ENCODE measurements at places on chromosomes 6 and 20. TPM values are rescaled to one million over a fixed set of nuclear protein-coding genes. Genes with fewer than 3 reads are reported as not detected.
A peak's percentile ranks its signal among the peaks of the same experiment; 100 is the strongest.

DNA sequence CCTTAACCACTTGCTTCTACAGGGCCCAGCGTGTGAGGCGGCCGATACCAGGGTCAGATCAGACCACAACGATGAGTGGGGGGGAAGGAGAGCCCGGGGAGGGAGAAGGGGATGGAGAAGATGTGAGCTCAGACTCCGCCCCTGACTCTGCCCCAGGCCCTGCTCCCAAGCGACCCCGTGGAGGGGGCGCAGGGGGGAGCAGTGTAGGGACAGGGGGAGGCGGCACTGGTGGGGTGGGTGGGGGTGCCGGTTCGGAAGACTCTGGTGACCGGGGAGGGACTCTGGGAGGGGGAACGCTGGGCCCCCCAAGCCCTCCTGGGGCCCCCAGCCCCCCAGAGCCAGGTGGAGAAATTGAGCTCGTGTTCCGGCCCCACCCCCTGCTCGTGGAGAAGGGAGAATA lies 2.8 kb downstream of the RING1 start:
- H3K4me3 ChIP-seq, result no peak overlapping the region
- no peaks in the 10 kb centered on the region for H3K27me3 ChIP-seq
- H3K4me1 ChIP-seq, result peaks cover 55% of the 10 kb centered on the region
- peaks cover 28% of the 10 kb centered on the region for H3K36me3 ChIP-seq
- DNase-seq, result no peak

DNA sequence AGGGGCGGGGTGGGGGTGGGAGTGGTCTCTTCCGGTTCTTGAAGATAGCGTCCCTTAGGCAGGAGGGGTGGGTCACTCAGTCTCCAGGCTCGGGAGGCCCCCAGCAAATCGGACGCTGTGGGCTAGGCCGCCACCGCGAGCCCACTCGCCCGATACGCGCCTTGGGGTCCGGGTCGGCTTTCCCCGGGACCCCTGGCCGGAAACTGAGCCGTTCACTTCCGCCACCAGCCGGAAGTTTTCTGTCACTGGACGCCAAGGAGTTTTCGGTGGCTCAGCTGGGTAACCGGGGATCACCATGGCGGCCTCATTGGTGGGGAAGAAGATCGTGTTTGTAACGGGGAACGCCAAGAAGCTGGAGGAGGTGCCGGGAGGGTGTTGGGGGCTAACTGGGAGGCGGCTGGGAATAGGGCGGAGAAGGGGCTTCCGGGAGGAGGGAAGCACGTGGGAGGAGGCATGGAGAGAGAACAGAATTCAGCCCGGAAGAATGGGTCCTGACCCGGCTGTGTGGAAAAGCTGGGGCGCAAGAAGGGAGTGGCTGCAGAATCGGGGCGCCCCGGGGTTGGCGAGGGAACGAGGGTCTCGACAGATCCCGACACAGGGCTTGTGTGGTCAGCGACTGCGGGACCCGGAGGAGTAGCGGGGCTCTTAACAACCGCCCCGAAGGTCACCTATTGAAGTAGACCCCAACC lies at the start of gene ITPA:
Gene ITPA, plus strand, starts transcription at position 242 of the 689 bp plus-strand sequence. Its CDS starts 54 bp downstream, at position 296.
- peaks cover 24% of the 10 kb centered on the region for H3K4me1 ChIP-seq
- peak within 1 kb of the TSS; percentile 86 for H3K4me3 ChIP-seq
- H3K27ac ChIP-seq, result peak within 1 kb of the TSS; percentile 81
- no peak for DNase-seq
- no peaks in the 10 kb centered on the region for H3K27me3 ChIP-seq

DNA sequence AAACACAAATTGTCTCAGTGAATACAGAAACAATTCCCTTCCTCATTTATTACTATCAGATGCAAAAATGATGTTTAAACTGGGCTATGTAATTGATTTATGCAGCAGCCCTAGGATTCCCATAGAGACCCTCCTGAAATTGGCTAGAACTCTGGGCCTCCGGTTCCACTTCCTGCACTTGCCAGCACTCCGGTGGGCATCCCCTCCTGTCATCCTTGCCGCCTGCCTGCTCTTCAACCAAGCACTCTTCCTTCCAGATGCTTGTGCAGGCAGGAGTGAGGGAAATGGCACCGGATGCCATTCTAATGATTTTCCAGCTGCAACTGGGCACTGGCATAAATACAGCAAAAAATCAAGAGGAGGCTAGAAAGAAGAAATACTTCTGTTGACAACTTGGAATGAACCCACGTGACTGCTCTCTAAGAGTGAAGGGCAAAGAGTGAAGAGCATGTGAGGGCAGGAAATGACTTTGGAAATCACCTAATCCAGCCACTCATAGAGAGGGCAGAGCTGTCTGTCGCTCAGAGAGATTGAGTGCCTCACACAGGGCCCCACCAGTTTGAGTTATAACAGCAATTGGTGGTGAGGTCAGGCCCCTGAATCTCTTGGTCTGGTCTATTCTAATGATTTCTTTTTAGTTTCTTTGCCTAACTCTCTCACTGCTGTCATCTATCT lies 3.7 kb upstream of the NEDD9 start:
- peaks cover 29% of the 10 kb centered on the region for H3K4me1 ChIP-seq
- no peak overlapping the region for H3K27ac ChIP-seq
- H3K27me3 ChIP-seq, result no peaks in the 10 kb centered on the region
- H3K4me3 ChIP-seq, result no peak overlapping the region
- no peak for DNase-seq

- no peaks in the 10 kb centered on the region for H3K4me1 ChIP-seq
- no peak overlapping the region for H3K27ac ChIP-seq
- H3K4me3 ChIP-seq, result no peak overlapping the region
- no peak for DNase-seq
Measured at GRCh38 chr20:47455133-47456040, 46.3 kb upstream of the NCOA3 start.

The DDO gene
- total RNA-seq, result 1.5 TPM

DNA sequence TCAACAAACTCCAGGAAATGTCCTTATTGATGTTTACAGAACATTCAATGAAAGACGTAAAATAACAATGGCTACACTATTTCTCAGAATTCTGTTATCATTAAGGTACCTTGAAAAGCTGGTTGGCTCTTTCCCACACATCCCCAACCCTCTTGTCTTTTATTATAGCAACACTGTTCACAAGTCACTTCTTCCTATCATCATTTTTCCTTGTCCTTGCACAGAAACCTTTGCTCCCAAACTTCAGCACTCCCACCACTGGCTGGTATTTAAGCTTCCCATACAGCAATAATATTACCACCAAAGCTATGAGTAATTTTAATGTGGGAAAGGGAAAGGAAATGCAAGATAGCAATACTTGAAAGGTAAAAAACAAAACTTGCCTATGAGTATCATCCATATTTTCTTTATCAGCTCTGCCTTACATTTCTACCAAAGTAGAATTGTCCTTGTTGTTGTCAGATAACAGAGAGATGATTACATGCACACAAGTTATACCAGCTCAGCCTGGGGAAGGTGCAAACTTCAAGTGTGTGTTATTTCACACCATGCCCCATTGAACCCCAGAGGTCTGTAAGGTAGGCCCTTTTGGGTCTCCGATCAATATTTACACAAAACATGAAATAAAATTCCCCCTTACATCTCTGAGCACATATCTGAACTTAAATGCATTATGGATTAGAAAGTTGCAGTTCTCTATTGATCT lies 32.2 kb downstream of the ARHGAP18 start:
- H3K27me3 ChIP-seq, result no peaks in the 10 kb centered on the region
- H3K27ac ChIP-seq, result no peak overlapping the region
- no peak overlapping the region for H3K4me3 ChIP-seq
- peak; percentile 53 for DNase-seq
- H3K36me3 ChIP-seq, result no peaks in the 10 kb centered on the region

DNA sequence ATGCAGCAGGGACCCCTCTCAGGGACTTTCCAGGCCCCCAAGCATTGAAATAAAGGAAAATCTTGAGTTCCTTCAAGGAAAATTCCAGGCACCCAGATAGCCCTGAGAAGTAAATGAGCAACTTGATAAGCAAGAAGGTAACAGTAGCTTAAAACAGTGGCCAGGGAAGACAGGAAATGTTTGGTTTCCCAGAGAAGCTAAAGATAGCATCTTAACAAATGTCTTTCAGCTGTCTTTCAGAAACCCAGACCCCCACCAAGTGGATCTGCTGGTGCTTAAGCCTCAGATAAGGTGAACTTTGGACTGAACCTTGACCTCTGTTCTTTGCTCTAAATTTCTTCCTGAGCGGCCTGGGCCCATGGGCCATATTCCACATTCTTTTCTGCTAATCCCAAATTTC lies 117.8 kb upstream of the CST7 start:
- H3K27ac ChIP-seq, result no peak overlapping the region
- H3K36me3 ChIP-seq, result no peaks in the 10 kb centered on the region
- DNase-seq, result no peak
- no peak overlapping the region for H3K4me3 ChIP-seq

GRCh38 chr20:19314621-19315020 lies 102.2 kb downstream of the SLC24A3 start:
- H3K4me1 ChIP-seq, result no peaks in the 10 kb centered on the region
- H3K36me3 ChIP-seq, result no peaks in the 10 kb centered on the region
- DNase-seq, result no peak
- no peak overlapping the region for H3K4me3 ChIP-seq
- no peaks in the 10 kb centered on the region for H3K27me3 ChIP-seq

- no peak for DNase-seq
- H3K36me3 ChIP-seq, result no peaks in the 10 kb centered on the region
- peaks cover 43% of the 10 kb centered on the region for H3K4me1 ChIP-seq
- peak overlapping the region; percentile 59 for H3K27ac ChIP-seq
- no peaks in the 10 kb centered on the region for H3K27me3 ChIP-seq
Measured at GRCh38 chr6:5764401-5764955, 242.2 kb downstream of the NRN1 start.

GRCh38 chr6:99822741-99823512 lies 171.1 kb downstream of the MCHR2 start:
- no peaks in the 10 kb centered on the region for H3K27me3 ChIP-seq
- no peaks in the 10 kb centered on the region for H3K4me1 ChIP-seq
- H3K4me3 ChIP-seq, result no peak overlapping the region
- no peaks in the 10 kb centered on the region for H3K36me3 ChIP-seq
- DNase-seq, result no peak

Data from esophagus muscularis mucosa (tissue), 4 donors.